ENCODE measurements at places on chromosomes 7 and 10.
A peak's percentile ranks its signal among the peaks of the same experiment; 100 is the strongest.

DNA sequence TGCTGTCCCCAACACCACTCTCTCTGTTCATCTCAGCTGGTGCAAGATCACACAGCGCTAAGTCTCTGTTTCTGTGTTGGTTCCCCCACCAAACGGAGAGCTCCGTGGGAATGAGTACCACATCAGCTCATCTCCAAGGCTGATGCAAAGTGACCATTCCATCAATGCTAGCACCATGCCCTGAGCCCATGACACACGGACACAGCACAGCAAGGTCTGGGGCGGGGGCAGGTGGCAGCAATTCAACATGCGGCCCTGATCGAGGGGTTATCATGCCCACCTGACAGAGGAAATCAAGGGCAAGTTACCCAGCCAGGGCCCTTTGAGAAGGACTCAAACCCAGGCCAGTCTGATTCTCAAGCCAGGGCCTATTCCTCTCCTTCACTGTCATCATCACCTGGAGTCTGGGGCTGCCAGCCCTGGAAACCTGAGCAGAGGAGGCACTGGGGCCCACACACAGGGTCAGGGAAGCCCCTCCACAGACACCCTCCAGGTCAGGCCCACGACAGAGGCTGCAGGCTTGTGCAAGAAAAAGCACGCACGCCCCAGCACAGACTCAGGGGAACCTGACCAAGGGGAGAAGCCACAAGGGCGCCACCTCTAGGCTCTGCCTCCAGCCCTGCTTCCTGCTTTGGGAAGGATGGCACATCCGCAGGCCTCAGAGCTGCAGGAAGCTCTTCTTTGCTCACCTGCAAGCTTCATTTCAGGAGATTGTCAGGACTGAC is 74.8 kb downstream of the GRID1 start:
- no peak for DNase-seq

DNA sequence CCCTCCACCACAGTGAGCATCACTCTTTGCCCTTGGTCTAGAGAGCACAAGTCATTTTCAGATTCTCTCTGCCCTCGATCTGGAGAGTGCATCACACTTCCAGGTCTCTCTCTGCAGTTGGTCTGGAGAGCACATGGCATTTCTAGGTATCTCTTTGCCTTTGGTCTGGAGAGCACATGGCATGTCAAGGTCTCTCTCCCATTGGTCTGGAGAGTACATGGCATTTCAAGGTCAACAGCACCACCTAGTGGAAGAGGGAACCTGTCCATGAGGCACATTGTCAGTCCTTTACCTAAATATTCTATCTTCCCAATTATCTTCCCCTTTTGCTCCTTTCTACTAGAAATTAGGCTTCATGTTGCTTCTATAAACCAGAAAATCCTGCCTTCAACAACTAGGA is 1139.4 kb downstream of the XPNPEP1 start:
- no peak for DNase-seq

DNA sequence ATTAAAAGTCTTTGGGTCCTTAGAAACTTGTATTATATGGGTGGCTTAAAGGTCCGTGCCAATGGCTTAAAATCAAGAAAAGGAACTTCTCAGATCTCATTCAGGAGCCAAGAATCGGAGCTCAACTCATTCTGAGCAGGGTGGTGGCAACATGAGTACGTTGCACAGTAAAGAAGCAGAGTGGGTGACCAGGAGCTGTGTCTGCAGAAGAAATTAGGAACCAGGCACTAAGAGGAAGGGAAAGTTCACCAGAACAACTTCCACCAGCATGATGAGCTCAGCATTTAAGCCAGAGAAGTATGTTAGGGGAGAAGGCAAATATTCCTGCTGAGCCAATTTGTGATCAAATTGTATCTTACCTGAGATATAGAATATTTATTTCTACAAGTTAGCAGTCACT is 236.0 kb upstream of the NRP1 start:
- peak; percentile 26 for DNase-seq

DNA sequence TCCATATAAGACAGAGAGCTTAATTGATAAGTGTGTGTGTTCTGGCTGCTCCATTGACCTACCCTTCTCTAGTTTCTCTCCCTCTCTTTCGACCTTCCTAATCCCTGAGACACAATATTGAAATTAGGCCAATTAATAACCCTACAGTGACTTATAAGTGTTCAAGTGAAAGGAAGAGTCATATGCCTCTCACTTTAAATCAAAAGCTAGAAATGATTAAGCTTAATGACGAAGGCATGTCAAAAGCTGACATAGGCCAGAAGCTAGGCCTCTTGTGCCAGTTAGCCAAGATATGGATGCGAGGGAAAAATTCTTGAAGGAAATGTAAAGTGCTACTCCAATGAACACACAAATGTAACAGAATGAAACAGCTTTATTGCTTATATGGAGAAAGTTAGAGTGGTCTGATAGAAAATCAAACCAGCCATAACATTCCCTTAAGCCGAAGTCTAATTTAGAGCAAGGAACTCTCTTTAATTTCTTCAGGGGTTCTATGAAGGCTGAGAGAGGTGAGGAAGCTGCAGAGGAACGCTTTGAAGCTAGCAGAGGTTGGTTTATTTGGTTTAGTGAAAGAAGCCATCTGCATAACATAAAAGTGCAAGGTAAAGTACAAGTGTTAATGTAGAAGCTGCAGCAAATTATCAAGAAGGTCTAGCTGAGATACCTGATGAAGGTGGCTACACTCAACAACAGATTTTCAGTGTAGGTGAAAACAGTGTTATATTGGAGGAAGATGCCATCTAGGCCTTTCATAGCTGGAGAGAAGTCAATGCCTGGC is 53.8 kb downstream of the ST7 start:
- no peak for DNase-seq

DNA sequence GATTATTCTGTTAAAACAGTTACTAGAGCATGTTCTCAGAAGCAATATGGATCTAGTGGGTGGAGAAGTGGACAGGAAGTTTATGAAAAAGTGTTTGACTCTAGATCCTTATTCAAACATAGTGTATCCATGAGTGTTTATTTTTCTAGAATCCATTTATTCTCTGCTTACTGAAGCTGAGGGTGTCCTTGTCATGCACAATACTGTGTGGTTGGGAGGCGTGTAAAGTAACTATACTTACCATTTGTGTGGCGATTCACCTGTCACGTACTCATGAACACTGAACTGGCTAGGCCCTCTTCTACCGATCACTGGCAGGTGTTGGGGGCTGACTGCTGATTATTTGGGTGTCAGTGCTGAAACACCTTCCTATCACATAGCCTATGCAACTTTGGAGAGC is 74.0 kb downstream of the POU6F2 start:
- DNase-seq: no peak

- DNase-seq: no peak
Observed at GRCh38 chr7:31309407-31309806, 31.1 kb downstream of the NEUROD6 start.

DNA sequence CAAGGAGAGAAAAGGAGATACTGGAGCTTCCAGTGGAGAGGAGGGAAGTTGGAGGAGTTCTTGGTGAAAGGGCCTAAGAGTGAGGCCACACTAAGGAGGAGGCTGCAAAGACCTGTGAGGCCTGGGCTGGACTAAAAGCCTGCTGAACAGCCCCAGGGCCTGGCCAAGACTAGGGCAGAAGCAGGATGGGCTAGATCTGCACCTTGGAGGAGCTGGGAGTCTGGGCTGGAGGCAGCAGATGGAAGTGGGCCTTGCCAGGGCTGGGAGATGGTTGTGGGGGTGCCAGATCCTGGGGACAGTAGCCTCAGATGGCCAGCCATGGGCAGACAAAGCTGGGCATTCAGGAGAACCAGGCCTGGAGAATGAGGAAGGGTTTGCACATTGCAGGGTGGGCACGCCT is 6.5 kb upstream of the PURB start:
- no peak for DNase-seq

- DNase-seq: no peak
Observed at GRCh38 chr7:6169805-6170520, 102.5 kb downstream of the CYTH3 start.

- DNase-seq: no peak
Observed at GRCh38 chr7:70415179-70415972, 716.6 kb upstream of the GALNT17 start.

- no peak for DNase-seq
Observed at GRCh38 chr7:46257761-46258448, 336.8 kb upstream of the IGFBP3 start.

All from CD4-positive, alpha-beta T cell treated with Interleukin-4 for 1 hour (primary cell).